ENCODE measurements at places on chromosomes 5 and 9.

- DNase-seq: no peak
Observed at GRCh38 chr5:57841676-57842363, 359.2 kb upstream of the ACTBL2 start.

DNA sequence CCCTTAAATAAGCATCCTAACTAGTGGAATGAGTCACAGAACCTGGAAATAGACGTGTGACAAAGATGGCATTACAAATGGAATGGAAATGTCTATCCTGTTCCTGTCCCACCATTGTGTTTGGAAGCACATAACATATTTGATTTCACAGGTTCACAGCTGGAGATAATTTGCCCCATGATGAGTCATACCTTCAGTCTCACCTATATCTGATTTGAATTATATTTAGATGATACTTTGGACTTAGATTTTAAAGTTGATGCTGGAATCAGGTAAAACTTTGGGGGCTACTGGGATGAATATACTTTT, 92.5 kb downstream of the CEMIP2 start:
- no peak for DNase-seq

- peak; percentile 65 for DNase-seq
Observed at GRCh38 chr5:112419164-112419985, at the start of gene EPB41L4A. Gene EPB41L4A (minus strand): TSS chr5:112419277. CDS start chr5:112419039, 238 bp downstream.

GRCh38 chr5:128357226-128357625, 180.8 kb downstream of the FBN2 start:
- DNase-seq: no peak

- peak; percentile 83 for DNase-seq
Observed at GRCh38 chr5:71782771-71783770, 64.0 kb downstream of the CARTPT start.

DNA sequence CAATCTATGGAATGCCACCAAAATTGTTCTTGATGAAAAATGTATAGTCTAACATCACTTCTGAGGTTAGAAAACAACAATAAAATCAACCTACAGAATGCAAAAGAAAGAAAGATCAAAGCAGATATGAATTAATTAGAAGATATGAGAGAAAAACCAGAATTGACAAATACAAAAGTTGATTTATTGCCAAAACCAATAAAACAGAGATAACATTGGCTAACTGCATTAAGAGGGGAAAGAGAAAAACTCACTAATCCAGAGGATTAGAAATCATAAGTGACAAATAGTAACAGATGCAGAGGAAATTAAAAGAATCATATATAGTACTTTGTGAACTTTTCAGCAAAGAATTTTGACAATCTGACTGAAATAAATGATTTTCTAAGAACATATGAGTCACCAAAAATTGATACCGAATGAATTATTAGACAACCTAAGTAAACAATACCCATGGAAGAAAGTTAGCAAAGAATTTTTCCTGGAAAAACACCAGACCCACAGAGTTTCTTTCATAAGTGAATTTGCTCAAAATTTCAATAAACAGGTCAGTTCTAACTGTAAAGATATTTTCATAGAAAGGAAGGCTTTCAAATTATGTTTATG, 167.7 kb downstream of the AOPEP start:
- no peak for DNase-seq

GRCh38 chr5:126334760-126335159, 88.4 kb upstream of the GRAMD2B start:
- DNase-seq: no peak

- DNase-seq: no peak
Observed at GRCh38 chr5:74017786-74018211, 391.8 kb downstream of the ARHGEF28 start.

GRCh38 chr5:56737951-56738606, 77.3 kb upstream of the MAP3K1 start:
- DNase-seq: no peak

GRCh38 chr5:72108202-72109061, 1.2 kb downstream of the MAP1B start:
- peak; percentile 47 for DNase-seq

DNA sequence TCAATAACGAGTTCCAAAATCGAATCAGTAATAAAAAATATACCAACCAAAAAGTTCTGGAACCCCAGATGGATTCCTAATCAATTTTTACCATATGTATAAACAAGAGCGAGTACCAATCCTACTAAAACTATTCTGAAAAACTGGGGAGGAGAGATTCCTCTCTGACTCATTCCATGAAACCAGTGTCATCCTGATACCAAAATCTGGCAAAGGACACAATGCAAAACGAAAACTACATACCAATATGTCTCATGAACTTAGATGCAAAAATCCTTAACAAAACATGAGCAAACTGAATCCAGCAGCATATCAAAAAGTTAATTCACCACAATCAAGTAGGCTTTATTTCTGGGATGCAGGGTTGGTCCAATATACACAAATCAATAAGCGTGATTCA, 30.5 kb upstream of the MACIR start:
- no peak for DNase-seq

DNA sequence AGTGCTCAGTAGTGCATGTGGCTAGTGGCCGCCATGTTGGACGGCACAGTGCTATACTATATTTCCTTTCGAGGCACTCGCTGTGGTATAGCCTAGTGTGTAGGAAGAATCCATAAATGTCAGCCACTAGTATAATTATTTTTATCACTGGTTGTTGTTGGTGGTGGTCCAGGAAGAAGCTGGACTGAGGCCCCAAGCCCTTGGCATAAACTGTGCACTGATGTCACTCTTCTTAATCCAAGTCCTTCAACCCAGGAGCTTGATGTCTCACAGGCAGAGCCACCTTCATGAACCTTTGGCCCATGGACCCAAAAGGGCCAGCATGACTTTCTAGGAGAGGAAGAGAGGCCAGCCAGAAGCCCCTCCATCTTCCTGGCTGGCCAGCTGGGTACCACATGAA, 32.5 kb upstream of the SYNPO start:
- DNase-seq: no peak

DNA sequence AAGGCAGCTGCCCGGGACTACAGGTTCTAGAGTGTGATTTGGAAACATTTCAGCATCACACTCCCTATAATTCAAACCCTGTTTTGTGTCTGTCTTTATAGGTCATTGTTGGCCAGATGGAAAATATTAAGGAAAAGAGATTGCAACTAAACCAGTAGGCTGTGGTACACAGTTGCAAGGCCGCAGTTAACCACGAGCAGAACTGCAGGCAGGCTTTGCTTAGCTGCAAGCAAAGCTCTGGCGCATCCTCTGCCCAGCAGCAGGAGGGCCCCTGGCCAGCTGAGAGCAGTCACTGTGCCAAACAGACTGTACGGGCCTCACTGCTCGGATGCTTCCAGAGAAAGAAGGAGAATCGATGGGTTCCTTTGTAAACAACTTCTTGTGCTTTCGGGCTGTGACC, 204.5 kb downstream of the DENND1A start:
- no peak for DNase-seq

DNA sequence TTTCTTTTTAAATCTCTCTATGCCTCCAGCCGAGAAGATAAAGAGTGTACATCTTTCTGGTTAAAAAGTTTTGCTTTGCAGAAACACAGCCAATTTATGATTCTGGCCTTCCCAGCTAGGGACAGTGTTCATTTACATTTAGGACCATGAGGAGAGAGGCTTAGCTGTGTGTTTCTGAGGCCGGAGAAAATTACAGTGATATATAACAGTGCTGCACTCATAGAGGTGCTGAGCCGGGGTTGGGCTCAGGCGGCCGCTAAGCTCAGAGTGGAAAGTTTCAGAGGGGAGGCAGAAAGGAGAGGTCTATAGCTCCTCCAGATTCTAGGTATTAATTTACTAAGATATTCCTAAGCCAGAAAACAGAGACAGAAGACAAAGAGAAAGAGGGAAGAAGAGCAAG, 37.0 kb upstream of the LCP2 start:
- DNase-seq: no peak

DNA sequence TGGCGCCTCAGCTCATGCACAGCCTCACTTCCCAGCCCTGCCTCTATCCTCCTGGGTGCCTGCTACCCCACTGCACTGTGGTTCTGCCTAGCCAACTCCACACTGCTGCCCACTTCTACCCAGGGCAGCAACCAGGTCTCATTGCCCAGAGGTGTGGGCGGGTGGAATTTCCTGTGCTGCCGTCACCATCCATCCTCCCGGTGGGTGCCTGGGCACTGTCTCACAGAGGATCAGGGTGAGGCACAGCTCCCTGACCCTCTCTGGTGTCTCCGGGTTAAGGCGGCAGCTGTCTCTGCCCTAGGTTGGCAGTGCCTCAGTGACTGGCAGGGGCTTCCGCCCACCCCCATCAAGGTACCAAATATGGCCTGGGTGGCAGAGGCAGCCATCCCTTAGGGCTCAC, 4.3 kb upstream of the MTMR12 start:
- no peak for DNase-seq

- DNase-seq: no peak
Observed at GRCh38 chr9:69812068-69813000, 8.3 kb upstream of the CFAP95 start.

Data from colonic mucosa (tissue), 4 donors.